AG20443 (cell line): ENCODE measurements at places on chromosomes 1 and 21.
A peak's percentile ranks its signal among the peaks of the same experiment; 100 is the strongest.

GRCh38 chr1:182392050-182393028, 749 bp upstream of the GLUL start:
- DNase-seq, result peak; percentile 40

- no peak for DNase-seq
Measured at GRCh38 chr1:92244376-92244775, 26.7 kb downstream of the C1orf146 start.

- DNase-seq, result no peak
Measured at GRCh38 chr21:39885119-39885848, 18.0 kb downstream of the PCP4 start.

- no peak for DNase-seq
Measured at GRCh38 chr1:61910035-61910434, 167.8 kb downstream of the PATJ start.

DNA sequence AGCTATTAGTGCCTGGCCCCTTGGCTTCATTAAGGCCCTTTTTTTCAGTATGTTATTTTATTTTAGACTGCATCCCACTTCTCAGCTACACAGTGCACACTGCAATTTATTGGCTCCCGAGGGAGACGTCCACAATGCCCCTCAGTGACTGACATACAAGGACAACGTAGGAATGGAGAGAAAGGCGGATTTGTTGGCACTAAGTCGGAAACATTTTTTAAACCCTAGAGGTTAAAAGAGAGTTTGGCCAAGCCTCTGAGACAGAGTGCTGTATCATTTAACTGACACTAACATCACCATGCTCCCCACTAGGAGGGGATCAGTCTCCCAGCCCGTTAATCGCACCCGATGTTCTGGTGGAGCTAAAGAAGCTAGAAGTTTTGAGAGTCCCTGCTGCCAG, 45.7 kb upstream of the FOXD3 start:
- DNase-seq, result no peak

GRCh38 chr1:58585581-58586151, 8.6 kb upstream of the TACSTD2 start:
- DNase-seq, result no peak

- DNase-seq, result no peak
Measured at GRCh38 chr1:223405507-223405906, 12.3 kb downstream of the CCDC185 start.

- no peak for DNase-seq
Measured at GRCh38 chr1:6456800-6457466, 9.0 kb downstream of the TNFRSF25 start.

- no peak for DNase-seq
Measured at GRCh38 chr1:6004412-6005123, 12.3 kb upstream of the NPHP4 start.
